Motor neuron (in vitro differentiated cells): ENCODE measurements at places on chromosomes 2 and 18. TPM values are rescaled to one million over a fixed set of nuclear protein-coding genes. Genes with fewer than 3 reads are reported as not detected.

The RBM44 gene
- total RNA-seq: 0.38 and 0.56 TPM in 2 replicates

The CETN1 gene
- 0.13 TPM in 1 of 2 replicates, not detected in the other for total RNA-seq

The PAX3 gene
- total RNA-seq: 0.15 and 0.65 TPM in 2 replicates

The MC2R gene
- total RNA-seq: 0.44 and 0.52 TPM in 2 replicates

- ATAC-seq: no peak
Measured at GRCh38 chr2:164761737-164762460, 79.7 kb downstream of the COBLL1 start.

- ATAC-seq: no peak
Measured at GRCh38 chr2:224222291-224222690, 179.6 kb downstream of the FAM124B start.

DNA sequence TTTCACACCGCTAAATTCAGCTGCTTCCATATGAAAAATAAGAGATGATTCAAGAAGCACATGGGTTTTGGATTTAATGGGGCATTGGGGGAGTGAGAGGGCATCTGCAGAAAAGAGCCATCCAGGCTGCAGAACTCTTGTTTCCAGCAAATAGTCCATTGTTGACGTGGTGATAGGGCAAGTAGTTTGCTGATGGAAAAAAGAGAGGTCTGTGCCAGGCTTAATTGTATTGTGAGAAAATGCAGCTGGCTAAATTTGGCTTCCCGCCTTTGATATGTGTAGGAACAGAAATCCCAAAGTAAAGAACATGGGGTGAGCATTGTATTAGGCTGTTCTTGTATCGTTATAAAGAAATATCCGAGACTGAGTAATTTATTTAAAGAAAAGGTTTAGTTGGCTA lies 199.5 kb downstream of the SETBP1 start:
- ATAC-seq: no peak

GRCh38 chr2:215505044-215505786 lies 69.3 kb upstream of the FN1 start:
- no peak for ATAC-seq
